Muscle of back (tissue), 13 donors: ENCODE measurements at places on chromosomes 3 and 15.

DNA sequence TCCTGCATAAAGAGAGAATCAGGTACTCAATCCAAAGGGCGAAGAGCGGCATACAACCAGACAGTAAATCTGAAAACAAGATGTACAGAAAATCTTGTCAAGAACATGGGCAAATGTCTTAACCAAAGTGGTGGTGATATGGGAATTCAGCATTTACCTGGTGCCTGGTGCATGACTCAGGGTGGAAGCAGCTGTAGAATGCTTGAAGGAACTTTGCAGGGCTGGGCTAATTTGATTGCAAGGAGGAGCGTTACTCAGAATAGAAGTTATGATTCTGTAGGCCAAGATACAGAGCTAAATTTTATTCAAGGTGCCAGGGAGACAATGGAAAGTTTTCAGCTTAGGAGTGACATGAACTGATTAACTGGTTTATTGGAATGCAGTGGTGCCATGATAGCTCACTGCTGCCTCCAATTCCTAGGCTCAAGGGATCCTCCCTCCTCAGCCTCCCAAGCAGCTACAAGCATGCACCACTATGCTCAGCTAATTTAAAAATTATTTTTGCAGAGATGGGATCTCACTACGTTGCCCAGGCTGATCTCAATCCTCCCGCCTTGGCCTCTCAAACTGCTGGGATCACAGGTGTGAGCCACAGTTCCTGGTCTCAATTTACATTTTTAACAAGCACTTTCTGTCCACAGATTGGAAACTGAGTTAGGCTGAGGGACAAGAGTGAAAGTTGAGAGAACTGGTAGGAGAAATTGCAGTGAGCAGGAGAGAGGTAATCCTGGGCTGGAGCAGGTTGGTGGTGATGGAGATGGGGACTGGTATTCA lies 91.5 kb upstream of the TBC1D5 start:
- no peak for DNase-seq

DNA sequence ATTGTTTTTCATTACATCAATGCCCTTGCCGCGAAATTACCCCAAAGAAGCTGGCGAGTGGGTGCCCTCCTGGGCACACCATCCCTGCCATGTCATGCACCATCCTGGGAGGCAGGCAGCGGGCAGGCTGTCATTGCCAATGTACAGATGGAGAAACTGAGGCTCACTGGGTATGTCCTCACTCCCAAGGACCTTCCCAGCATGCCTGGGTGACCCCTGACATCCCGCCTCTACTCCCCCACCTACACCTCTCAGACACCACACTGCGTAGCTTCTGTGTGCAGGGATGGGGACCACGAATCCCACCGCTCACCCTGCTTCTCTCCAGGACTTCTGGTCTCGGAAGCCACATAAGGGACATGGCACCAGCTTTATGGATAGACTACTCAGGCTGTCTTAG lies 41.0 kb upstream of the SLC41A3 start:
- DNase-seq, result no peak

GRCh38 chr3:16825617-16826204 lies 59.0 kb upstream of the PLCL2 start:
- no peak for DNase-seq

- DNase-seq, result no peak
Observed at GRCh38 chr3:64808061-64808460, 120.3 kb upstream of the ADAMTS9 start.

DNA sequence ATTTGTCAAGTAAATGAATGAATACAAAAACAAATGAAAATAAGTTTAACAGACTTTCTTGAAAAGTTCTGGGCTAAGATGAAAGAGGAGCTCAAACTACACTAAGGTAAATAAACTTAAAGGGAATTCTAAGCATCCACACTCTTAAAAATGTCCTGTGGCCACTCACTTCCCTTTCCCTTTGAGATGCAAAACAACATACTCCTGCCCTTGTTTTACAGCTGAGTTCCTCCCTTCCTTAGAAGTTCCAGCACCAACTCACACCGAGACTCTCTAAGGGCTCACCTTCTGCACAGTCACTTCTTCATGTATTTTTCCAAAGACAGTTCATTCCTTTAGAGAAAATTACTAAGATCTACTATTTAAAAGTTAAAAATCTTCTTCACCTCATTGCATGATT lies 123.3 kb upstream of the CMC1 start:
- DNase-seq, result no peak

GRCh38 chr3:108342837-108343486 lies 46.6 kb downstream of the HHLA2 start:
- DNase-seq, result no peak

- peak; percentile 23 for DNase-seq
Observed at GRCh38 chr15:56249092-56249491, 5.4 kb upstream of the RFX7 start.

GRCh38 chr15:85137489-85138168 lies 156.0 kb downstream of the PDE8A start:
- no peak for DNase-seq

DNA sequence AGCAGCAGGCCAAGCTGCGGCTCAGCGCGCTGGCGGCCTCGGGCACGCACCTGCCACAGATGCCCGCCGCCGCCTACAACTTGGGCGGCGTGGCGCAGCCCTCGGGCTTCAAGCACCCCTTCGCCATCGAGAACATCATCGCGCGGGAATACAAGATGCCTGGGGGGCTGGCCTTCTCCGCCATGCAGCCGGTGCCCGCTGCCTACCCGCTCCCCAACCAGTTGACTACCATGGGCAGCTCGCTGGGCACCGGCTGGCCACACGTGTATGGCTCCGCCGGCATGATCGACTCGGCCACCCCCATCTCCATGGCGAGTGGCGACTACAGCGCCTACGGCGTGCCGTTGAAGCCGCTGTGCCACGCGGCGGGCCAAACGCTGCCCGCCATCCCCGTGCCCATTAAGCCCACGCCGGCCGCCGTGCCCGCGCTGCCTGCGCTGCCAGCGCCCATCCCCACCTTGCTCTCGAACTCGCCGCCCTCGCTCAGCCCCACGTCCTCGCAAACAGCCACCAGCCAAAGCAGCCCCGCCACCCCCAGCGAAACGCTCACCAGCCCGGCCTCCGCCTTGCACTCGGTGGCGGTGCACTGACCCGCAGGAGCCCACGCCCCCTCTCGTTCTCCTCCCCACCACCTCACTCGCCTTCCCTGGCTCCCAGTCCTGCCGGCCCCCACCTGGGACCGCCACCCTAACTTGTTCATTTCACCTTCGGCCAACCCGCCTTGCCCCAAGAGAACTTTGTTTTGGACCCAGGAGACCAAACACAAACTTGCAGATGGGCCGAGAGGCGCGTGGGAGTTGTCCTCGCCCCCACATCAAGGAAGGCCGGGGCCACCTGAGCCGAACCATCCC lies 1.5 kb downstream of the FOXB1 start:
- DNase-seq, result no peak

DNA sequence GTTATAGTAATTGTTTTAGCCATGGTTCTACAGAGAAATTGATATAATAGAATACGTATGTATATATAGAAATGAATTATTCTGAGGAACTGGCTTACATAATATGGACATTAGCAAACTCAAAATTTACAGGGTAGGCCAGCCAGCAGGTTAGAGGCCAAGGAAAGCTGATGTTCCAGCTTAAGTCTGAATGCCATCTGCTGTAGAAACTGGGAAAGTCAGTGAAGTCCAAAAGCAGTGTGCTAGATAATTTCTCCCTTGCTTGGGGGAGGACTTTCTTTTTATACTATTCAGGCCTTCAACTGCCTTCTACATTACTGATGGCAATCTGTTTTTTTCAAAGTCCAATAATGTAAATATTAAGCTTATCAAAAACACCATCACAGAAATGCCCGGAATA lies 1174.7 kb downstream of the ZPLD1 start:
- DNase-seq, result no peak

DNA sequence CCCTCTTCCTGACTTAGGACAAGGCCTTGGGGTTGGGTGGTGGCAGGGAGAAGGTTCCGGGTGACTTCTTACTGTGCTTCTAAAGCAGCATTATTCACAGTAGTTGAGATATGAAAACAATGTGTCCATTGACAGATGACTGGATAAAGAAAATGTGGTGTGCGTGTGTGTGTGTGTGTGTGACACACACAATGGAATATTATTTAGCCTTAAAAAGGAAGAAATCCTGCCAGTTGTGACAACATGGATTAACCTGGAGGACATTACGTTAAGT lies 128.1 kb upstream of the RASGRP1 start:
- no peak for DNase-seq

- DNase-seq, result no peak
Observed at GRCh38 chr15:67515557-67515956, 5.4 kb upstream of the C15orf61 start.

DNA sequence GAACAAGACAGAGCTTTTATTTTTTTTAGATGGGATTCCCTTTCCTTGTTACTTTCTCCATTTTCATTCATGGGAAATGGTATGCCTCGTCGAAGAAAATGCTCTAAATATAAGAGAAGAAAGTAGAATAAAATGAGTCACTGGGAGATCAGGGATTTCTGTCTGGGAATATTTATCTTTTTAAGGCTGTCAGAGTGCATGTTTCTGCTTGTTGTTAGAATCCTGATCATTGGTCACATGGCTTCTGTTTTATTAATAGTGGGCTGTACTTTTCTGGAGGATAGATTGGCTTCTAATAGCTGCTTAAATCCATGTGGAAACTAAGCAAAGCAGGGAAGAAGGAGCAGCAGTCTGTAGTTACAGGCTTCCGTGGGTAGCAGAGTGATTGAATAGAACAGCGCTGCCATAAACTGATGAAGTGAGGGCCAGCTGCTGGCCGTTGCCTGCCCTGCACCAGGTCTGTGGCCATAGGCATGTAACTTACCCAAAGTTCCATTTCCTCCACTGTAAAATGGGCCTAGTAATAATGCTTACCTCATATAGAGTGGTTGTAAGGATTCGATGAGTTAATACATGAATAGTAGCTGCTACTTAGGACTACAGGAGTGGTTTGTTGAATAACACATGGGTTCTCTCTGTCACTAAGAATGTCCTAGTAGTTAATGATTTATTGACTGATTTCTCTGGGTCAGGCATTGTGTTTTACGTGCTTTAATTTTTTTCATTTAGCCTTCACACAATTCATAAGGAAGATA lies 289.9 kb downstream of the SATB1 start:
- DNase-seq, result no peak

DNA sequence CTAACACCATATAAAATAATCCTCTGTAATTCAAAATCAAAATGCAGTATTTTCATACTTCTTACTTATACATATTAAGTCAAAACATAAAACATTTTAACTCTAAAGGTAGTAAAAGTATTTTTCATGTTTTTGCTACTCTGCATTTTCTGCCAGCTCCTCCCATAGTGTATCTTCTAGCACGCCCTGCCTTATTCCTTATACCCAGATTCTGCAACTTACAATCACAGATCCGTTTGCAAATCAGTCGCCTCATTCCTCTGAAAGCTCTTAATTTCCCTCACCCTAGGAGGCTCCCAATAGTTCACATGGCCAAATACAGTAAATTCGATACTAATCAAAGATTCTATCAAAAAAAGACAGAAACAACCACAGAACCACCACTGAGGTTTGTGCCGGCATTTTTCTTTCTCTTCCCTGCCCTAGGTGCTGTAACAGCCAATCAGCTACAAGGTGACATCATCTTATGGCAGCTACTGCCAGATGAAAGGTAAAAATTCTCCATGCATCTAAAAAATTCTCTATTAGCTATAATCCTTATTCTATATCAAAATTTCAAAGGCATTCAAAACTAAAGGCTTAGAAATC lies 72.9 kb downstream of the CLASP2 start:
- peak; percentile 44 for DNase-seq
